ENCODE measurements at places on chromosomes 1 and 21.
A peak's percentile ranks its signal among the peaks of the same experiment; 100 is the strongest.

DNA sequence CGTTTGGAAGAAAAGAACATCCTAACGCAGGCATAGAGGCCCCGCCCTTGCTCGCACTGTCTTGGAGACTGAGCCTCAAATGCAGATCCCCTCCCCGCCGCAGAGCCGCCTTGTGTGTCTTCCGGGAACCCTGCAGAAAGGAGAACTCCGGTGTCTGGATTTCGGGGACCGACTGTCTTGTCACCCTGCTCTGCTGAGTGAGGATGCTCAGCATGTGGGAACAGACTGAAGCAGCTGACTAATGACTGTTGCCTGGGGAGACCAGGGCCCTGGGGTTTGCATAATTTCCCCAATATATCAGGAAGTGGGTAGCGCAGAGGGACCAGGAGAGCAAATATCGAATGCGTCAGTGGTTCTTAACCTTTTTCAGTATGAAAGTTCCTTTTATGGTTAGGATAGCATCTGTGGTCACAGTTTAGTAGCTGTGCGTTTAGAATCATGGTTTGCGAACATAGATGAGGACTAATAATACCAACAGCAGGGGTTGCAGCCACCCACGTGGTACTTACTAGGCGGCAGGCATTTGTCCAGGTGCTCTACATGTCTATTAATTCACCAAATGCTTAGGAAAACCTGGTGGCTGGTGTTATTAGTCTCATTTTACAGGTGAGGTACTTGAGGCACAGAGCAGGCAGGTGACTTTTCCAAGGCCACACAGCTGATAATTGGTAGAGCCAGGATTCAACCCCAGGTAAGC lies 14.3 kb downstream of the GPR137B start:
- DNase-seq, result peak; percentile 47

DNA sequence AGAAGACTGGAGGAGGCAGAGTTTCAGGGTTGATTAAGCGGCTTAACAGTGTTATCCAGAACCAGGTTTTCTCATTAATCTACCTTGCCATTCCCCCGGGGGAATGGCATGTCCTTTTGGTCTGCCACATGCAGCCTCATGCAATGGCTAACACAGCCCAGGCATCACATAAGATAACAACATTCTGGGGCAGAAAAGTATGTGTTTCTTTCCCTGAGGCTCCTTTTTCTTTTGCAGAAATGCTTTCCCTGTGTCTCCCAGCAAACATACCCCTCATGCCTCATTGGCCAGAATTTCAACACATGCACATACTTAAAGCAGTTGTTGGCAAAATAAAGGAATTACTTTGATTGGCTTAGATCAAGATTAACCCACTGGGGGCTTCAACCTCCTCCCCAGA lies 98.6 kb downstream of the OMA1 start:
- DNase-seq, result no peak

DNA sequence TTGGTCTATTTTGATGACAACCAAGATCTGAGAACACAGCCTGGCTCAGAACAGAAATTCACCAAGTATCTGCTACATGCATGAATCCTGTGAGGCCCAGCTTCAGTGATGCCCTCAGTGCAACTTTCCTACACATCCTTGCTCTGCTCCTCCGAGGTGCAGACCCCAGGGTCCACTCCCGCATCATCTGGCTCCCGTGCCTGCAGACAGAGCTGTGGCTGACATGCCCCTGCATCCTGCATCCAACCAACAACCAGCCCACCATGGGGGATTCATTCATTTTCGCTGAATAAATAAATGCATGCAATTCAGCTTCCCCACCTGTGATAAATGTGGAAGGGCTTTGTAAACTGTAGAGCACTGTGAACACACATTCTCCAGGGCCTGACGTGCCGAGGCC lies 112.3 kb downstream of the GLIS1 start:
- no peak for DNase-seq

DNA sequence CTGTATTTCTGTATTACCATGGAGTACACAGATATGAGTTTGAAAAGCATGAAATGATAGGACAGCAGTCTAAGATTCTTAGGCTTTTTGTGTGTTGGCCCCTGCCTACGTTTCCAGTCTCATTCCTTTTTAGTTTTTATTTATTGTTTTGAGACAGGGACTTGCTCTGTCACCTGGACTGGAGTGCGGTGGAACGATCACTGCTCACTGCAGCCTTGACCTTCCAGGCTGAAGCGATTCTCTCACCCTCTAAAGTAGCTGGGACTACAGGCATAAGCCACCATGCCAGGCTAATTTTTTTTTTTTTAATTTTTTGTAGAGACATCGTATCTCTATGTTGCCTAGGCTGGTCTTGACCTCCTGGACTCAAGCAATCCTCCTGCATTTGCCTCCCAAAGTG lies 3.8 kb downstream of the RAVER2 start:
- no peak for DNase-seq

- DNase-seq, result no peak
Measured at GRCh38 chr1:116113615-116114014, 2.4 kb downstream of the MAB21L3 start.

Data from activated naive CD4-positive, alpha-beta T cell treated with Interleukin-2 at 50 U/mL for 16 hours (primary cell).